CD14-positive monocyte (primary cell): ENCODE measurements at places on chromosomes 5 and 9.
A peak's percentile ranks its signal among the peaks of the same experiment; 100 is the strongest.

DNA sequence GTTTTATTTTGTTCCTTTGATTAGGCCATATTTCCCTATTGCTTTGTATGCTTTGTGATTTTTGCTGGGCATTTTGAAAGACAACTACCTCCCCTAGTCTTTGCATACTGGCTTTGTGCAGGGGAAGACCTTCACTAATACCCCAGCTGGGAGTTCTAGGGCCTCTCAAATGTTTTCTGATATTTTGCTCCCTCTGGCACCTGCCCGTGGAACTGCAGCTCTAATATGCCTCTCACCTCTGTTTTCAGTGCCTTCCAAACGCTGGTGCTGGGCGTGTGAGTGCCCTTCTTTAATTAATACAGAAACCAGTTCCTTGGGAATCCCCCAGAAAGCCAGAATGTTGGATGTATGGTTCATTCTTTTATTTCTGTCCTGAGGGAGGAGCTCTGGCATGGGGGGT, 204.5 kb downstream of the COMMD10 start:
- H3K4me1 ChIP-seq = no peaks in the 10 kb centered on the region
- H3K4me3 ChIP-seq = no peak overlapping the region
- H3K27me3 ChIP-seq = no peaks in the 10 kb centered on the region
- no peak overlapping the region for H3K27ac ChIP-seq
- no peak for DNase-seq

- peaks cover 9% of the 10 kb centered on the region for H3K4me1 ChIP-seq
- H3K36me3 ChIP-seq = no peaks in the 10 kb centered on the region
- H3K27me3 ChIP-seq = no peaks in the 10 kb centered on the region
- no peak overlapping the region for H3K27ac ChIP-seq
Measured at GRCh38 chr5:10975945-10976344, 214.9 kb upstream of the DAP start.

- no peaks in the 10 kb centered on the region for H3K36me3 ChIP-seq
- no peak for DNase-seq
- no peaks in the 10 kb centered on the region for H3K27me3 ChIP-seq
Measured at GRCh38 chr5:10130881-10131280, 118.8 kb downstream of the ATPSCKMT start.

DNA sequence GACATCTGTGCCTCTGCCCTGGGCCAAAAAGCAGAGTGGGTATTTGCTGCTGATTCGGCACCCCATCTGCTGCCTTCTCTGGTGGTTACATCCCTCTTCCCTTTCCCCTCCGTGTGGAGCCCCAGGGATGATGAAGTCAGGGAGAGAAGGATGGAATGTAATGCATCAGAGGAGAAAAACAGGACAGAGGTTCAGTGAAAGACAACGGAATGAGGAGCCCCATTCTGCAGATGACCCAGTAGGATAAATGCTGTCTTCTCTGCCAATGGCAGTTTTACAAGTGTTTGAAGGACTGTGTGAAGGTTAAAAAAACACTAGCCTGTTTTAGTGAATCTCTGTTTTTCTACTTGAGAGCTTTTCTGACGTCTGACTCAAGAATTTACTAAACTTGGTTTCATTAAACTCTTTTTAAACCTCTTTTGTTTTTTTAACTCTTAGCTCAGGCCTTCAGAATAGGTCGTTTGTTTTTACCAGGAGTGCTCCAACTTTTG, 86.3 kb downstream of the NLN start:
- H3K4me3 ChIP-seq = no peak overlapping the region
- H3K27me3 ChIP-seq = no peaks in the 10 kb centered on the region
- H3K36me3 ChIP-seq = peaks cover 51% of the 10 kb centered on the region
- peaks cover 15% of the 10 kb centered on the region for H3K4me1 ChIP-seq

GRCh38 chr5:100779669-100780375, 123.3 kb downstream of the ST8SIA4 start:
- H3K27ac ChIP-seq = peak overlapping the region; percentile 75
- peak; percentile 98 for DNase-seq
- peaks cover 47% of the 10 kb centered on the region for H3K4me1 ChIP-seq
- H3K27me3 ChIP-seq = no peaks in the 10 kb centered on the region
- H3K36me3 ChIP-seq = no peaks in the 10 kb centered on the region

GRCh38 chr9:122053567-122054350, 39.3 kb downstream of the TTLL11 start:
- H3K27me3 ChIP-seq = no peaks in the 10 kb centered on the region
- DNase-seq = no peak
- no peak overlapping the region for H3K4me3 ChIP-seq
- H3K27ac ChIP-seq = no peak overlapping the region

DNA sequence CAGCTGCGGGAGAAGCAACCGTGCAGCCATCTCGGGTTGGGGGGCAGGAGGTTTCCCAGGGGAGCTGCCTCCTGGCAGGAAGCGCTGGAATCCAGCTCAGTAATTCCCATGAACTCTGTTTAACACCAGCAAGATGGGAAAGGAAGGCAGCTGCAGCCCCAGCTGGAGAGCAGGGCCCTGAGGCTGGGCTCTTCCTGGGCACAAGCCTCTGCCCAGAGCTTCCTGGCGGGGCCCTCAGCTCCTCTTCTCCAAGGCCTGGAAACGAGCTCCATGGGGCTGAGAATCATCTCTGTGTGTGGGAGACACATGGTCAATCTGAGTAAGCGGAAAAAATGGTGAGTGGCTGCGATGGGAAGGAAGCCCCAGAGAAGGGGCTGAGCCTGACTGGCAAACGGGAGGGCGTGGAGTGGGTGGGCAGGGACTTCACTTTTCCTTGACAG, 6.3 kb downstream of the MRPL36 start:
- no peak for DNase-seq
- H3K27ac ChIP-seq = no peak overlapping the region
- no peaks in the 10 kb centered on the region for H3K27me3 ChIP-seq
- peaks cover 12% of the 10 kb centered on the region for H3K36me3 ChIP-seq
- no peaks in the 10 kb centered on the region for H3K4me1 ChIP-seq

GRCh38 chr9:116000748-116001329, 152.8 kb upstream of the PAPPA start:
- no peaks in the 10 kb centered on the region for H3K36me3 ChIP-seq
- DNase-seq = no peak
- H3K4me3 ChIP-seq = no peak overlapping the region
- H3K27ac ChIP-seq = no peak overlapping the region
- no peaks in the 10 kb centered on the region for H3K4me1 ChIP-seq

DNA sequence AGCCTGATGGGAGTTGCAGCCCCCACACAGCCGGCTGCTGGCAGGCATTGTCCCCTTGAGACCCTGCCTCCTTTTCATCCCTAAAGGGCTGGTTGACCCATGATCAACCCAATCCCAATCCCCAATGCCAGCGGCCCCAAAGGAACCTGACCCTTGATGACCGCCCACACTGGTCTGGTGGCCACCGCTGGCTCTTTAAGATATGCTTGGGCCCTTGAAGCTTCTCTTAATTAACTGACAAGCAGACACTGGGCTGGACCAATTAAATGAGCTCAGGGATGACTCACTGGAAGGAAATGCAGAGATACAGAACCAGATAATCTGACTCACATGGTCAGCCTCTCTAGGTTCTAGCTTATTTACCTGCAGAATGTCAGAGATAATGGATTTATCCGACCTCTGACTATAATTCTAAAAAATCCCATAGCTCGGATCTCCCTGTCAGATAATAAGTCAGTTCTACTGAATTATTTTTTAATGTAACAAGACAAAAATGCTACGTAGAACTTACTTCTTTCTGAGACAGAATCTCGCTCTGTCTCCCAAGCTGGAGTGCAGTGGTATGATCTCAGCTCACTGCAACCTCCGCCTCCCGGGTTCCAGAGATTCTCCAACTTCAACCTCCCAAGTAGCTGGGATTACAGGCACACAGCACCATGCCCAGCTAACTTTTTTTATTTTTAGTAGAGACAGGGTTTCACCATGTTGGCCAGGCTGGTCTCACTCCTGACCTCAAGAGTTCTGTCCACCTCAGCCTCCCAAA, 11.1 kb upstream of the MLANA start:
- H3K27me3 ChIP-seq = no peaks in the 10 kb centered on the region
- no peaks in the 10 kb centered on the region for H3K36me3 ChIP-seq
- no peak overlapping the region for H3K27ac ChIP-seq
- no peak for DNase-seq
- H3K4me3 ChIP-seq = no peak overlapping the region

DNA sequence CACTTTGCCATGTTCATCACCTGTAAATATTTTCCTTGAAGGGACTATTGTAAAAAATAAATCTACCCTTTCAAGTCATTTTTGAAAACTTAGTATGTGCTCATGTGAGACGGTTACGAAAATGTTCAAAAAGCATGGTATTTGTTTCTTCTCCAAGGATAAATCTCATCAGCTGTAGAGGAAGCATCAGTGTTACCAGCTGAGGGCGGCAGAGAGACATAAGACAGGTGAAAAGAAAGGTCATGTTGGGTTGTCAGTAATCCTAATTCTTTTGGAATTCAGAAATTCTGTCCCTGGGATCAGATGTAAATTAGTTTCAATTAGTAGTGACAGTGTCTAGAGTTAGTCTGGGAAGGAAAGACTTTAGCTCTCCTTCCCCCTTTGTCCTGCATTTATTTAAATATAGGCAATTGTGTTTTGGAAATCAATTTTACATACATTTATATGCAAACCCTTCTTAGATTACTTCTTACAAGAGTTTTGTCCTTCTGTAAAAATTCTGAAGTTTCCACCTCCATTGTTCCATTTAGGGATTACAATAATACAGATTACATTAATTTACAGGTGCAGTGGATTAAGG, 791.9 kb upstream of the CDH6 start:
- DNase-seq = no peak
- no peak overlapping the region for H3K4me3 ChIP-seq
- no peak overlapping the region for H3K27ac ChIP-seq
- H3K4me1 ChIP-seq = no peaks in the 10 kb centered on the region
- H3K27me3 ChIP-seq = no peaks in the 10 kb centered on the region

- H3K27ac ChIP-seq = no peak overlapping the region
- no peak overlapping the region for H3K4me3 ChIP-seq
Measured at GRCh38 chr5:37823433-37824152, 16.2 kb downstream of the GDNF start.

DNA sequence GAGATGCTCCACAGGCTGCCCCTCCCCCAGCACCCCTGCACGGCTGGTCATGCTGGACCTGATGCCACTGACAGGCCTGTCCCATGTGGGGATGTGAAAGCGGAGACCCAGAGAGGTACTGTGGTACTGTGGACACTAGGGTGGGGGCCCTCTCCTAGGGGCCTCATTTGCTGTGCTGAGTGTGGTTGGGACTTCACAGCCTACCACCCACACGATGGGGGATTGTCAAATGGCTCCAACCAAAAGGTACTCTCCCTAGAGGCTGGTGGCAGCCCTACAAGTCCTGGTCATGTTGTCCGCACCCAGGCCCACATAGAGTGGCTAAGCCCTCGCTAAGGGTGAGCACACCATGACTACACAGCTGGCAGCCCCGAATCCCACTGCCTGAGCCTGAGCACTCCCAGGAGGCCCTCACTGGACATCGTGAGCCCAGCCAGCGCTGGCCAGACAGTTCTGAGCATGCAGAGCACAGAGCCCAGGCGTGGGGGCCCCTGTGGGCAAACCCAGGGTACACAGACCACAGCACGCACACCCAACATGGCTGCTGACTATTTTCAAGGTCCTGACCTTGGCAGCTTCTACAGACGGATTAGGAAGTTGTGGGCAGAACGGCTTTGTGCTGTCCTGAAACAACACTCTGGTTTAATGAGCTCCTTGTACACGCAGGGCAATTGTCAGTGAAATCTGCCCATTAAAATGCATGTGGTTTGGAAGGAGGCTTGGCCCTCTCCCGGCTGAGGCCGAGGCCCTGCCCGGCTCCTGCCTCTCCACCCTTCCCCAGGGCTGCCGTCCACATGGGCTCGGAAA, 214.1 kb downstream of the HSPA4 start:
- H3K4me1 ChIP-seq = no peaks in the 10 kb centered on the region
- no peak overlapping the region for H3K4me3 ChIP-seq
- no peaks in the 10 kb centered on the region for H3K36me3 ChIP-seq
- no peak for DNase-seq
- H3K27ac ChIP-seq = no peak overlapping the region
- H3K27me3 ChIP-seq = no peaks in the 10 kb centered on the region

- no peaks in the 10 kb centered on the region for H3K36me3 ChIP-seq
- peak within 1 kb of the TSS; percentile 56 for H3K4me3 ChIP-seq
- peaks cover 38% of the 10 kb centered on the region for H3K4me1 ChIP-seq
- peak within 1 kb of the TSS; percentile 97 for H3K27ac ChIP-seq
- H3K27me3 ChIP-seq = peaks cover 48% of the 10 kb centered on the region
Measured at GRCh38 chr9:21993893-21994555, at the start of gene CDKN2A. Gene CDKN2A (minus strand): TSS chr9:21994392.

- DNase-seq = no peak
- H3K4me1 ChIP-seq = no peaks in the 10 kb centered on the region
- no peaks in the 10 kb centered on the region for H3K36me3 ChIP-seq
- H3K27me3 ChIP-seq = no peaks in the 10 kb centered on the region
Measured at GRCh38 chr9:17082343-17083064, 52.3 kb upstream of the CNTLN start.

DNA sequence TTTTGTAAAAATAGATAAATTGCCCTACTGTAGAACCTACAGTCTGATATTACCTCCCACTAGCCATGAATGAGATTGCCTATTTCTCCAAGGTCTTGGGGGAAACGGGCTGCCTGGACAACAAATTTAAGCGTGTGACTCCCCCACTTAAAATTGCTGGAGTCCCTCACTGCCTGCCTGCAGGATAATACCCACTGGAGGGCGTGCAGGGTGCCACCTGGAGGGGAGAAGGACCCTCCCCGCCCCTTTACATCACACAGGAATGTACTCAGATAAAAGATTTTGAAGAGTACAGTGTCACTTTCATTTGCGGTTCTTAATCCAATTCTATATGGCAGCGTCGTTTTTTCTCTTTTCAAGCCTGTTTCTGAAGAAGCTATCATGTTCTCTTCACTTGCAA, 6.2 kb upstream of the TRIM7 start:
- peaks cover 19% of the 10 kb centered on the region for H3K4me1 ChIP-seq
- H3K27ac ChIP-seq = no peak overlapping the region
- no peaks in the 10 kb centered on the region for H3K36me3 ChIP-seq
- no peak for DNase-seq
- no peak overlapping the region for H3K4me3 ChIP-seq
- peaks cover 31% of the 10 kb centered on the region for H3K27me3 ChIP-seq

DNA sequence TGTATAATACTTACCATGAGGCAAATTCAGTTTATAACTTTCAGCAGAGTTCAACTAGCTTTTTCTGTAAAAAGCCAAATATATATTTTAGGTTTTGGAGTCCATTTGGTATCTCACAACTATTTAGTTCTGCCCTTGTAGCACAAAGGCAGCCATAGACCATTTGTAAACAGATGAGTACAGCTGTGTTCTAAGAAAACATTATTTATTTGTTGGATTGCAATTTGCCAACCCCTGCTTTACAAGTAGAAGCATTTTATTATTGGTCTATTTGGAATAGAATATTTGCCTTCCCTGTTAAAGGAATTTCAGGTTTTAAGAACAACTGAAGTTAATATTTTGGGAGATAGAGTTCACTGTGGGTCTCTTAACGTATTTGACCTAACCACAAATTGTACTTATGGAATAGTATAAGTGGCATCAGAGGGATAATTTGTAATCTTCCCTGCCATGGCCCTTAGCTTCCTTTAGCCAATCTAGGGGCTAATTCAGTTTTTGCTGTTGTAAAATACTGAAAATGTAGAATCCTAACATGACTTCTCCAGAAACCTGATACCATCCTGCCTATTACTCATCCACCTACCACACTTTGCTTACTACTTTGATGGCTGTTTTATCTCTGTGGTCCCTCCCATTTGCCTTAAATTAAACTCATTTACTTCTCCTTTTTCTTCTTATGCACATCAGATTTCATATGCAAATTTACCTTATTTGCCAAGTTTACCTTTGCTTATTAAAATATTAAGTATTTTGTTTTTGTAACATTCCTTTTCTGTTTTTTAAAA, 109.2 kb downstream of the DMXL1 start:
- peaks cover 45% of the 10 kb centered on the region for H3K36me3 ChIP-seq
- H3K27me3 ChIP-seq = no peaks in the 10 kb centered on the region
- DNase-seq = no peak
- H3K4me1 ChIP-seq = no peaks in the 10 kb centered on the region
- H3K4me3 ChIP-seq = no peak overlapping the region
- H3K27ac ChIP-seq = no peak overlapping the region
